HFFc6 (cell line): ENCODE measurements at places on chromosomes 2 and 18. TPM values are rescaled to one million over a fixed set of nuclear protein-coding genes. Genes with fewer than 3 reads are reported as not detected.

DNA sequence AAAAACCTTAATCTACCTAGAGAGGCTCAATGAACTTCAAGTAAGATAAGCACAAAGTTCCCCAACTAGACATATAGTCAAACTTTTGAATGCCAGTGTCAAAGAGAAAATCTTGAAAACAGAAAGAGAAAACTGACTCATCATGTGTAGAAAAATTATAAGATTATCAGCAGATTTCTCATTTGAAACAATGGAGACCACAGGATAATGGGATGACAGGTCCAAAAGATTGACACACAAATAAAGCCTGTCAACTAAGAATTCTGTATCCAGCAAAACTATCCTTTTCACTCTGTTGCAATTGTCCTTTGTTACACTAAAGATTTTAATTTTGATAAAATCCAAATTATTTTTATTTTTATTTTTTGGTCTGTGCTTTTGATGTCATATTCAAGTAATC, 61.6 kb downstream of the COPS8 start:
- no peak for DNase-seq

- DNase-seq, result no peak
These were observed 260.3 kb downstream of the SATB2 start for GRCh38 chr2:199197448-199197847.

The SP9 gene
- not detected in 3 replicates for total RNA-seq

DNA sequence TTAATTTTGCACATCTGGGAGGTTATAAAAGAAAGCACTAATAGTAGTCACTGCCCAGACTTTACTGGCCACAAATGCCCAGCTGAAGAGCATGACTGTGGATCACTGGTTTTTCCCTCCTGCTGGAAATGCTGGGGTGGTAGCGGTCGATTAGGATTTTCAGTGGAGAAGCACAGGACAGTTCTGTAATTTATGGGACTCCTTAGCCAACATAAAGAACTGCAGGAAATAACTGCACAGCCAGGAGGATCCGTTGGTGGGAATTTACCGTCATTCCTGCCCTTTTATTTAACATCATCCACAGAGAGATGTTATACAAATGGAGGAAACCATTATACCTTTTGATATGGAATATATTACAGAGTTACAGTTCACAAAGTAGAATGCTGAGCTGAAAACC, 61.5 kb downstream of the TNFRSF11A start:
- no peak for DNase-seq

DNA sequence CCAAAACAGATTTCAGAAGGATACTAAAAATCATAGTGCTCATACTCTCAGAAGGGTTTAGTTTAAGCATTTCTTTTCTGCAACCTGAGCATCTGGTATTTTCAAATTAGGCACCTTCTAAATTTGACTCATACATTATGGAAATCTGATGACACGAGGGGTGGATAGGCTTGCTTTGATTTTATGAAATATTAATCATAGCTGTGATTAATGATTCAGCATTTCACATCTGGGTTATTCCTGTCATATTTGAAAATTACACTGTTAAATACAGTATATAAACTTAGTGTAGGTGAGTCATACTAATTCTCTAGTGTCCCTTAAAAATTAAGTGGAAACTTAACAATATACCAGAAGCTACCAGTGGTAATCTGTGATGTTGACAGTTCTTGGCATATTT, 47.7 kb downstream of the MRPS9 start:
- no peak for DNase-seq

DNA sequence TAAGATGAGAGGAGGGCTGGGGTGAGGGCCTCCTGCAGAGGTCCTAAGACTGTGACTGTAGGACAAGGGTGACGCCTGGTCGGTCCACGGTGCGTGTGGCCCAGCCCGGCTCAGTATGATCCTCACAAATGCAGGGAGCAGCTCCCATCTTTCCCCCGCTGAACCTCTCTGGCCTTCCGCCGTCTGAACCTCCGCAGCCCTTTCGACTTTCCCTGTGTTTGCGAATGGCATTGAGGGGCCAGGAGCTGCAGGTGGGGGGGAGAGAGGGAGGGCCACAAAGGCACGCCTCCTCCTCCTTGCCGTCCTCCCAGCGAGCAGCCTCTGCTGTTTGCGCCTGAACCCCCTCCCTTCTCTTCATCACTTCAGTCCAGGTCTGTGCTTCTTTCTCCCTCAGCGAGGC, 68.6 kb upstream of the PXDN start:
- DNase-seq, result no peak

The SERPINB12 gene
- total RNA-seq, result not detected in 2 replicates

- DNase-seq, result no peak
These were observed 16.1 kb upstream of the ADI1 start for GRCh38 chr2:3535467-3535793.

DNA sequence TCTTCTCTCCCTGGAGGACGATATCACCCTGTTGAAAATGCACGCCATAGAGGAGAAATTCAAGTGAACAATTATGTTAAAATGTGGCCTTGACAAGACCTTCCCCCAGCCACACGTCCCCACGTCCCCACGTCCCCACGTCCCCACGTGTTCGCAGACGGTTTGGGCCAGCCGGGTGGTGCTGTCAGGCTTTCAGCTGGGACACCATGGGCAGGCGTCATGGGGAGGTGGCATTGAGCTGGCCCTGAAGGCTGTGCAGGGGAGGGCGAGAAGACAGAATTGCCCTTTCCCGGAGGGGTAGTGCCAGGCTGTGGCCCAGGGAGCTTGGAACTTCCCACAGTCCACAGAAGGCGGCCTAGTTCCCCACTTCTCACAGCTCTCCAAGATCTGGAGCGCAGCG, 240.7 kb upstream of the RAB6C start:
- DNase-seq, result no peak

- DNase-seq, result no peak
These were observed 279.6 kb downstream of the SLC4A3 start for GRCh38 chr2:219907011-219907365.

DNA sequence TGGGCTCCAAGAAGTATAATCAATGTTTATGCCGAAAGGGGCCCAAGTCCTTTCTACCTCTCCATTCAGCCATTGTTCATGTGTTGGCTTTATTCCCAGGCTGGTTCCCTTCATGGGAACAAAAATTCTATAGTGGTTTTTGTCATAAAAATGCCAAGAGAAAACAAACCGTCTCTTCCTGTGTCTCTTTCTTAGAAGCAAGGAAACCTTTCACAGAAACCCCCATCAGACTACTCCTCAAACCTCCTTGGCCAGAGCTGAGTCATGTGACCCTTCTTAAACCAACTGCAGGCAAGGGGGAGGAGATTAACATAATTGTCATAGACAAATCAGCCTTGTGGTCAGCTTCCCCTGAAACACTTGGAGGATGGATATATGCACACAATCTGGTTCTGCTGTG, 75.1 kb upstream of the TANK start:
- DNase-seq, result no peak

GRCh38 chr18:9016633-9017166, 85.8 kb upstream of the NDUFV2 start:
- DNase-seq, result no peak

GRCh38 chr18:10006311-10006893, 92.6 kb downstream of the VAPA start:
- peak; percentile 36 for DNase-seq
